Frontal cortex (tissue), 4 donors: ENCODE measurements at places on chromosomes 12 and 14. TPM values are rescaled to one million over a fixed set of nuclear protein-coding genes. Genes with fewer than 3 reads are reported as not detected.

The PPP1R1A gene
- 10.6 TPM for total RNA-seq

GRCh38 chr14:69325646-69326265, 65.8 kb downstream of the GALNT16 start:
- no peak for DNase-seq

DNA sequence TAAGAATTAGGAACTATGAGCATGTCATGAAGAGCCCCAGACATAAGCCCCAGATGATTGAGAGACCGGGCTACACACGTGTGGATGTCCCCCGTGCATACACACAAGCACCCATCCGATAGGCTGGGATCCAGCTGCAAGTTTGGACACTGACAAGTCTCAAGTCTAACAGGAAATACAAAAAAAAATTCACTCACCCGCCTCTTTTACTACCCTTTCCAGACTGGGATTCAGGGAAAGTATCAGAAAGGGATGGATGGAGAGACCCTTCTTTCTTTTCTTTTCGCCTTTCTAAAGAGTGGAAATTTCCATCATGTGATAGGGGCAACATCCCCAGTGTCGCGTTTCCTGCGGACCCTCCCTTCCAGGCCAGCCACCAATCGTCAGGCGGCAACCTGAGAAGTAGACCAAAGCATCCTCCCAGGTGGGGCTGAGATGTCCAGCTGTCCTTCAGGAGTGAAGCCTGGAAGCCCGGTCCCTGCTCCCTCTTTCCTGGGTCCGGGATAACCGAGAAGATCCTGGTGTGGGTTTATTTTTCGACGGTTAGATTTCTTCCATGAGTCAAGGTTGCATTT, 6.4 kb upstream of the SLC38A4 start:
- no peak for DNase-seq

GRCh38 chr12:104582739-104583138, 126.0 kb downstream of the CHST11 start:
- no peak for DNase-seq

DNA sequence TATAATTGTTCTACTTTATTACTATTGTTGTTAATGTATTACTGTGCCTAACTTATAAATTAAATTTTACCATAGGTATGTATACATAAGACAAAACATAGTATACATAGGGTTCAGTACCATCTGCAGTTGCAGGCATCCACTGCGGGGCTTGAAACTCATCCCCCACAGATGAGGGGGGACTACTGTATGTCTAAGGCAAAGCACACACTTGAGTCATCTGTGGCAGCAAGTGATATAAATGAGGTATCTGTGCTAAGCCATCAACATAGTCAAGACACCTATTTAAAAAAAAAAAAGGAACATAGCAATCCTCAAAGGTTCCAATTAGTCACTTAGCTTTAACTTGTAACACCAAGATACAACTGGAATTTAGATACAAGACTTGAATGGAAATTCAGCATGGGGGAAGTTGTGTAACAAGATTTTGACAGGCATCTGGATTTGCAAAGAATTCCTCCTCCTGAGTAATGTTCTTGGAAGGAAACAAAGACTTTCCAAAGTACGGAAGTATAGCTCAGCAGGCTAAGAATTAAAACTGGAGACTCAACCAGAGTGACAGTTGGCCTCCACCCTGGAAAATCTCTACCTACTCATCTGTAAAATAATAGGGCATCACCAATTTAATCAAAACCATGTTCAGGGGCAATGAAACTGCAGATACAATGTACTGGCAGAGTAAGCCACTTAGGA, 14.9 kb downstream of the DCAF5 start:
- no peak for DNase-seq

- no peak for DNase-seq
Observed at GRCh38 chr12:62711631-62712241, 223.2 kb downstream of the PPM1H start.

DNA sequence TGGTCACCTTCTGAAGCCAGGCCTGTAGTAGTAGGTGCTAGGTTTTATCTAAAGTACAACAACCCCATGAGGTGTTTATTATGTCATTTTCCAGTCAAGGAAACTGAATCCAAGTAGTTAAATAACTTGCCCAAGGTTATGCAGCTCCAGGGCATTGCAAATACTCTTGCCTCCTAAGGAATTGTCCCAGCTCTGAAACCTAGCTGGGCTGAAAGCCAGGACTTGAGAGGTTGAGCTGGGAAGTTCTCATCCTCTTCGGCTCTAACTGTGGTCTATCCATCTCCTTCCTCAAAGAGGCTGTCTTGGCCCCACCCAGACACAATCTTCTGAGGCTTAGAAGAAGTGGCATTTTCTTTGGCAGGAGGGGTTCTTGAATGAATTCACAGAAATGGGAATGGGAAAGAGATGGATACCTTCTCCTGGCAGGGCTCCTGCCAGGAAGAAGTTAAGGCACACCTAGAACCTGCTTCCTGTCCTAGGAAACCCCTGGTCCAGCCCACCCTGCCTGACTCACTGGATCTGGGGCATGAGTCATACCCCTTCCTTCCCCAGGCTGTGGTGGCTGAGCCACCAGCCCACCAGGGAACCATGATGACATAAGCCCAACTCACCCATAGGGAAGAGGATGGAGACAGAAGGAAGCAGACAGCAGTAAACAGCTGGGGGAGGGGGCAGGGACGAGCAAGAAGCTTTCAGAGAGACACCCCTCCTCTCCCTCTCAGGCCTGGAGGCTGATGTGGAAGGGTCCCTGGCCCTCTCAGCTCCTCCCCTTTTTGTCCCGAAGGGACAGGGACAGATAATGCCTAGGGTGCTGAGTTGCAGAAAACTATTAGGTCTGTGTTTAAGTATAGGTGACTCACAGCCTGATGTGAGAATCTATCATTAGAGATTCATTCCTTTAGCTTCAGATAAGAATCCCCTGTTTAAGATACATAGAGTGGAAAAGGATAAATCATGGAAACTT, 2.1 kb upstream of the PLEK2 start:
- DNase-seq: no peak

- no peak for DNase-seq
Observed at GRCh38 chr12:96034621-96035282, 635 bp downstream of the LTA4H start.

- DNase-seq: no peak
Observed at GRCh38 chr12:9109737-9110491, 5.8 kb downstream of the A2M start.

The DAO gene
- total RNA-seq: not detected

- DNase-seq: no peak
Observed at GRCh38 chr12:58932806-58933681, 12.7 kb upstream of the LRIG3 start.

- DNase-seq: peak; percentile 0
Observed at GRCh38 chr12:49328816-49329215, 5.8 kb downstream of the TROAP start.

DNA sequence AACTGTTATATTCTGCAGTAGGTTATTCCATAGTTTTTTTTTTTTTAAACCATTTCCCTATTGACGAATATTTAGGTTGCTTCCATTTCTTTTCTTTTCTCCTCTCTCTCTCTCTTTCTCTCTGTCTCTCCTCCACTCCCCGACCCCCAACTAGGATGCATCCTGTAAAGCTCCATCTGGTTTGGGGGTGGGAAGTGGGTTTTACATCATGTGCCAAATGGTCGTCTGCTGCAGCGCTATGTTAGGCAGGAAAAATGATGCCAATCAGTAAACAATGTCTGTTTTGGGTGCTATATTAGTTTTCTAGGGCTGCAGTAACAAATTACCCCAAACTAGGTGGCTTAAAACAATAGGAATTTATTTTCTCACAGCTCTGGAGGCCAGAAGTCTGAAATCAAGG, 465.0 kb downstream of the AACS start:
- no peak for DNase-seq

DNA sequence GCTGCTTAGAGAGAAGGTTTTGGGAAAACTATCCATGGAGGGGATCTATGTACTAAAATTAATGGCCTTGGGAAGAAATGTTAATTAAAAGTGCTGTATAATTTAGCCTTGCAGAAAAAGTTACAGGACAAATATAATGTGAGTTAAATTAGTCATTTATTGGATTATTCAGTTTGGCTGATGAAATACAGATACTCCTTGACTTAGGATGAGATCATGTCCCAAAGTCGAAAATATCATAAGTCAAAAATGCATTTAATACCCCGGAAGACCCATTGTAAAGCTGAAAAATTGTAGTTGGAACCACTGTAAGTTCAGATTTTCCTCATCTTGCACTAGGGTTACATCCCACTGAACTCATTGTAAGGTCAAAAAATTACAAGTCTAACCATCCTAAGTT, 9.7 kb downstream of the RTRAF start:
- no peak for DNase-seq

- no peak for DNase-seq
Observed at GRCh38 chr14:74974364-74975058, 19.1 kb upstream of the PGF start.

The LYZ gene
- total RNA-seq: 4.9 TPM

DNA sequence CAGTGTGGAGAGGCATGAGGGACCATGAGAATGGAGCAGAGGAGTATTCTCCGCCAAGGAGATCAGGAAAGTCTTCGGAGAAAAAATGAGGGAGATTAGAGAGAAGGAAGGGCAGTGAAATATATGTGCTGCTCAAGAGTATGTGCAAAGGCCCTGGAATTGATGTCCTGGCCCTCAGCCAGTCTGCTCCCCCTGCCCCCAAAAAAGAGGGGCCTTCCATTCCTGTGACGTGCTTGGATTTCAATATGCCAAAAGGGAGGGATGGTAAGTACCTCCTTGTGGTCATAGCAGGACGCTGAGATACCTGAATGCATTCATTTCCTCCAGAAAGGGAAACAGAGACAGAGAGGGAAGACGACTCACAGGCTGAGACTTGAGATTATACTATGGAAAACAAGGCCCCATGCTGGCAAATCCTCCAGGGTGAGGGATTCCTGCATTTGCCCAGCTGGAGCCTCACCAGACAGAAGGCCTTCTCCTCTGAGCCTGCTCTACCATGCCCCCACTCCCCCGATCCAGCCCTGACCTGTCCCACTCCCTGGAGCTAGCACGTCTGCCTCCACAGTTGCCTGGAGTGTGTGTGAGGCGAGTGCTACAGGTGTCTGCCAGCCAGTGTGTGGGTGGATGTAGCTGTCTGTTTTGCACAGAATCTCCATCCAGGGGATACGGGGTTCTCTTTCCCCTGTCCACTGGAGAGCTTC, 3.9 kb upstream of the RARG start:
- DNase-seq: no peak

DNA sequence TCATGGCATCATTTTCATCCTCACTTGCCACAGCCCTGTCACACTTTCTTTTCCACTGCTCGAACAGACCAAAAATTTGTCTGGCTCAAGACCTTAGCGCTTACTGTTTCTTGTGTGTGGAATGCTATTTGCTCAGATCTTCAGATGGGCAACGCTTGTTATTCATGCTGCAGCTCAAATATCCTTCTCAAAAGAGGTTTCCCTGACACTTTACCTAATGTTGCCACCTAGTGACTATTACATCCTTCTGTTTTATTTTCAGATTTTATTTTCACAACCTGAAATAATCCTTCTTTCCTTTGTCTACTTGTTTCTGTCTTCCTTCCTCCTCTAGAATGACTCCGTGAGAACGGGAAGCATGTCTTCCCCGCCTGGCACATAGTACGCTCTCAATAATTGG, 5.6 kb downstream of the FBXO33 start:
- DNase-seq: no peak

GRCh38 chr14:75223664-75224154, 47.3 kb upstream of the TMED10 start:
- DNase-seq: no peak

The GPRC5A gene
- under 0.01 TPM for total RNA-seq

DNA sequence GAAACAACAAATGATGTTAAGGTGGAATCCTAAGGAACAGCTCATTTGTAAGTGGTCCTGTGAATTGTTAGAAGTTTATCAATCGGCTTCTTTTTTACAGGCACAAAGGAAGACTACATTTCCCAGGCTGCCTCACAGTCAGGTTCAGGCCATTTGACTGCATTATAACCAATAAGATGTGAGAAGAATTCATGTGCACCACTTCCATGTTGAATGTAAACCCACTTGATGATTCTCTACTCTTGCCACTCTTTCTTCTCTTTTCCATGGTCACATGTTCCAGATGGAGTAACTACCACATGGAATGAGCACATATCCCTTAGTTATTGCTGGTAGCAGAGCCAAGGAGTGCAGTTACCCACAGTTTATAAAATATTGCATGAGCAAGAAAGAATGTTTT, 67.1 kb upstream of the GZMB start:
- no peak for DNase-seq

DNA sequence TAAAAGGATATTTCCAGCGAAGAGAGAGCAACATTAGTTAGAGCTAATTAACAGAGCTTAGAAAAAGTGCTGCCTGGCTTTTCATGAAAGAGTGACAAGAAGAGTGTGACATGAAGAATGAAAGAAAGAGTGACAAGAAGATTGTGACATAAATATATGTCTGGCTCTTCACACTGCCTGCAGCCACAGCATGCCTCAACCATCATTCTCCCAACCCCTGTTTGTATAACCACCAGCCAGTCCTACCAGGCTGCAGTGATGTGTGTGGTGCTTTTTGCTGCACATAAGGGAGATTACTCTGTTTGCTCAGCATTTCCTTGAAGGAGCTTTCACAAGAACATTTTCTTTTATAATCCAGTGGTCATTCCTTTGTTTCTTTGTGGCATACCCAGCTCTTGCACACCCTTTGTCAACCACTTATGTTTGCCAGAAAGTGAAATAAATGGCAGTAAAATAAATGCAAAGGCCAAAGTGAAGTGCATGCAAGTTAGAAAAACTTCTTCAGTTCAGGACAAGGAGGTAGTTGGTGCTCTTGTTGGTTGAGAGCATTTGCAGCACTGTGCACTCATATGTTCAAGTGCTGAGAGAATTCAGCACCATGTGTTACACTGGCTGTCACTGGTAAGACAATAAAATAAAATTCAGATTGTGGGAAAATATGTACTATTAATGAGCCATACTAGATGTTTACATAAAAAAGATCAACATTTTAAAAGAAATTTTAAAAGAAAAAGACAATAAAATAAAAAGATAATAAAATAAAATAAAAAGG, 50.6 kb downstream of the KIF21A start:
- DNase-seq: no peak

The MYH6 gene
- not detected for total RNA-seq

DNA sequence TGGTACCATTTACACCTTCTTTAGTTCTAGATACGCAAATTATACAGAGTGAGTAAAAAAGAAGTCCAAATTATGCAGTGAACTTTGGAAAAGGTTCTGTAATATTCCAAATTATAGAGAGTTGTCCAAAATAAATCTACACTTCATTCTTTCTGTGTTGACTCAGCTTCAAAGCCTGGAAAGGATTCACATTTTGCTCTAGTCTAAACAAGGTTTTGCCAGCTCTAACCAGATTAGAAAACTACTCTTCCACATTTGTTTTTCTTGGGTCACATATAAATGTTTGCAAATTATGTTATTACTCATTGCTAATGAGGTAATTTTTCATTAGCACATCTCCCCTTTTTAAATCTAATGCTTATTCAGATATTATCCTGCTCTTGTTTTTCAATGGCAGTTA, 1562.4 kb upstream of the SEL1L start:
- DNase-seq: no peak

- DNase-seq: no peak
Observed at GRCh38 chr14:50397390-50398188, 908 bp upstream of the CDKL1 start.
